Upper lobe of left lung (tissue), 6 donors: ENCODE measurements at places on chromosomes 4 and X.

- no peak for DNase-seq
These were observed 127.3 kb upstream of the SLC34A2 start for GRCh38 chr4:25528391-25528790.

GRCh38 chr4:21887481-21887880, 61.1 kb downstream of the KCNIP4 start:
- no peak for DNase-seq

- DNase-seq = no peak
These were observed 8.5 kb downstream of the SRP72 start for GRCh38 chr4:56475917-56476316.

- DNase-seq = no peak
These were observed 26.4 kb upstream of the LAP3 start for GRCh38 chr4:17550549-17550948.

DNA sequence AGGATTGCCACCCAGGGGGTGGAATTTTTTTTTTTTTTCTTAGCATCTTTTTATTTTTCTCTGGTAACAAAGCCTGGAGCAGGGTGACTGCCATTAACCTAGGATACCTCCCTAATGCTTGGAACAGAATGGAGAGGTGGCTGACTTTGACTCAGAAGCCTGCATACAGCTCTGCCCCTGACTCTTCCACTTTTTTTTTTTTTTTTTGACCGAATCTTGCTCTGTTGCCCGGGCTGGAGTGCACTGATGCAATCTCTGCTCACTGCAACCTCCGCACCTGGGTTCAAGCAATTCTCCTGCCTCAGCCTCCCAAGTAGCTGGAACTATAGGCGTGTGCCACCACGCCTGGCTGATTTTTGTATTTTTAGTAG, 341 bp upstream of the SLC2A9 start:
- no peak for DNase-seq
